Cortex of kidney (tissue), 1 donor: ENCODE measurements at places on chromosomes 11 and 22.

GRCh38 chr22:47069270-47069669, 306.8 kb downstream of the TBC1D22A start:
- DNase-seq: no peak

DNA sequence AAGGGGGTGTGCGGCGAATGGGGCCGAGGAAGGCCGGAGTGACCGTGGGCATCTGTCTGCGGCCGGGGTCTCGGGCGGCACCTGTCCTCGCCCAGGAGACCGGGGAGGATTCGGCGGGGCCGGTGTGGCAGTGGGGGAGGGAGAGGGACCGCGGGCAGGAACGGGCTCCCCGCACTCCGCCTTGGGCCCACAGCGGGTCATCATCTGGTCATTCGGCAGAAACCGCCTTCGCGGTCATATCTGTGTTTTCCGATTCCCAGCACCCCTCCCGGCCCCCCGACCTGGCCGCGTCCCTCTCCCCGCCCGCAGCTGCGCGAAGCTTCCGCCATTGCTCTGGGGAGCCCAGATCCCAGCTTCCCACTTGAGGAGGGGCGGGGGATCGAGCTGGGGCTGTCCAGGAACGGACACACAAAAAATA, 824 bp upstream of the CBX6 start:
- no peak for DNase-seq

GRCh38 chr11:79227308-79227707, 213.5 kb downstream of the TENM4 start:
- DNase-seq: no peak

DNA sequence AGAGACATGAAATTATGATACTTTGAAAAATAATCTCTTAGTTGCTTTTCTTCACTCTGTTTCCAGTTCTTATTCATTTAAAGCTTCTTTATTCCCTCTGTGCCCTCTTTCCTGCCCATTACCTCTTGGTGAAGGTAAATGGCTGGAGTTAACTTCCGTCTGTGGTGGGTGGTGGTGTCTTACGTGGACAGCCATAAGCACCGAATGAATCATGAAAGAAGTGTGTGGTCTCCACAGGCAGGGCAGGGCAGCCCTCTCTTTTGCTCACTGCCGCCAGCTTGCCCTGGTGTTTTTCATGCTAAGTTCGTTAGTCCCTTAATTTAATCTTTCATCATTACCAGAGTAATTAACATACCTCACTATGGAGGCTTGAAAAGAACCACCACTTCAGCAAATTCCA, 98.7 kb upstream of the SORL1-AS1 start:
- no peak for DNase-seq

GRCh38 chr11:134275534-134276395, at the start of gene GLB1L3:
Gene GLB1L3 (plus strand): TSS chr11:134276379. CDS start chr11:134276741, 362 bp downstream.
- no peak for DNase-seq

GRCh38 chr22:37604074-37604473, 4.6 kb upstream of the GGA1 start:
- no peak for DNase-seq

- DNase-seq: no peak
Observed at GRCh38 chr11:7439746-7440320, 45.5 kb upstream of the OLFML1 start.

DNA sequence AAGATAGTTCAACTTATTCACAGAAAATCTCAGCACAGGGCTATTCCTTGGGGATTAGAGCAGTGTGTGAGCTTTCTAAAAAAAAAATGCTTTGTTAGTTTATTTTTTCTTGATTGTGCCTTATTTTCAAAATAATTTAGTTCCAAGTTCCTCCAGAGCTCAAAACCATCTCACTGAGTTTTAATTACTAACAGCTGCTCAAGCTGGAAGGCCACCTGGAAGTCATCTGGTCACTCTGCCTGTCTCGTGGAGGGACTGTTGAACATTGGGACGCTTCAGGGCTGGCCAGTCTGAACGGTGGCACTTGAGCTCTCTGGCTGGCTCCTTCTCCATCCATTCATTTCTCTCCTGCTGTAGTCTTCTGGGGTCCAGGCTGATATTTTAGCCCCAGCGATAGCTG, 4.0 kb downstream of the OR51E1 start:
- no peak for DNase-seq

DNA sequence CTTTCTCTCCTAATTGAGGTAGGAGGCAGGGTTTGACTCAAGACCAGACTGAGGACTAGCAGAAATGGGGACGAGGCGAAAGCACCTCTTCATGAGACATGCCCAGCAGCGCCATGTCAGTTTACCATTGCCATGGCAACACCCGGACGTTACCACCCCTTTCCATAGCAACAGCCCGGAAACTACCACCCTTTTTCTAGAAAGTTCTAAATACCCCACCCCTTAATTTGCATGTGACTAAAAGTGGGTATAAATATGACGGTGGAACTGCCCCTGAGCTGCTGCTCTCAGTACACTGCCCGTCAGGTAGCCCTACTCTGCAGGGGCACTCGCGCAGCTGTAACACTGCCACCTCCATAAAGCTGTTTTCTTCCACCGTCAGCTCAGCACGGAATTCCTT, 5.9 kb upstream of the RAC2 start:
- no peak for DNase-seq

- no peak for DNase-seq
Observed at GRCh38 chr11:130146796-130147195, 12.8 kb upstream of the ST14 start.

GRCh38 chr11:134575504-134576230, 163.6 kb upstream of the B3GAT1 start:
- DNase-seq: no peak

GRCh38 chr11:23875176-23875850, 621.5 kb upstream of the LUZP2 start:
- no peak for DNase-seq

- DNase-seq: no peak
Observed at GRCh38 chr11:122202161-122202950, 86.3 kb upstream of the BLID start.
